ENCODE measurements at places on chromosomes 1 and 21.

DNA sequence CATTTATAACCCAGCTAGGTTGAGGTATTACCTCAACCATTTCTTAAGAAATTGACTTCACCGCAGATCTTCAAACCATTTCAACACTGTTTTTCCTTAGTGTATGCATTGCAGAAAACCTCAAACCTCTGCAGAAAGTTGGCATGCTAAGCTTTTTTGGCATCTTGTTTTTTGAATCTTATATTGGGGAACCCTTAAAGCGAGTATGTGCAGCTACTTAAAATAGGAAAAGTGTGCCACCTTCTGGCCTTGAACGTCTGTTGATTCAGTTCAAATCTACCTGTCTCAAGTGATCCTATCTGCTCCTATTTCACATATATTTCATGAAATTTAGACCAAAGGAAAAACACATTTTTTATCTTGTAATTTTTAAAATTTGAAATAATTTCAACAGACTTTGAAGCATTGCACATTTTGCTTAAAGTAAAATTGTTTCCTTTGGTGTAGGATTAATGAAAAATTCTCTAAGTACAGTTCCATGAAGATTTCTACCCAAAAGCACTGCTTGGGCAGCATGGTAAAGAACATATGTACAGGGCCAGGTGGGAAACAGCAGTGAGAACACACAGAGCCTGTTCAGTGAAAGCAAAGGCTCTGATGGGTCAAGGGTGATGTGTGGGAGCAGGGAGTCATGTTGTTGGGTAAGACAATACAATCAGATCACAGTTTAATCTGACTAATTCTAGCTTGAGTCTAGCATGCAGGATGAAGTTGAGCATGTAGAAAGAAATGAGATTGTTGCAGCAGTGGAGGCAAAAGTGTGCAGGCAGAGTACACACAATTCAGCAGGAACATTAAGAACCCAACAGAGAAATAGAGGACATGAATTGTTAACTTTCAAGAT is 17.2 kb downstream of the HENMT1 start:
- DNase-seq = peak; percentile 68

GRCh38 chr1:40877698-40878097 is 15.5 kb upstream of the CITED4 start:
- no peak for DNase-seq

DNA sequence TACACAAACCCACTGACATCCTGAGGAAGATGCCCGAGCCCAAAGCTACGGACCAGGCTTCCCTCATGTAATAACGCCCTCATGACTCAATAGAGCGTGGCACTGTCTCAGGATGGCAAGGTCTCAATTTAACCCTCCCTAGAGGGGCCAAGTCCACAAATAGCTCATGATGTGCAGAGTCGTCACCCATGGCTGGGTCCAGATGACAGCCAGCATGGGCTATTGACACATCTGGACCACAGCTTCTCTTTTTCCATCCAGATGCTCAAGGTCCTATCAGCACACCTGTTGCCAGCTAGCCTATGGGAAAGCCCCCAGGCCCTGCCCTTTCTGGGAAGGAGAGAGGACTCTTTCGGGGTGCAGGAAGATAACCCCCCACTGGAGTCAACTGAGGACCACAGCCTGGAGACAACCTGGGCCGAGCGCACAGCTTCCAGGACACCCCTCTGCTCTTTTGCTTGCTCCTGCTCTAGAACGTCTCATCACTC is 2.8 kb downstream of the LAPTM5 start:
- DNase-seq = peak; percentile 51

DNA sequence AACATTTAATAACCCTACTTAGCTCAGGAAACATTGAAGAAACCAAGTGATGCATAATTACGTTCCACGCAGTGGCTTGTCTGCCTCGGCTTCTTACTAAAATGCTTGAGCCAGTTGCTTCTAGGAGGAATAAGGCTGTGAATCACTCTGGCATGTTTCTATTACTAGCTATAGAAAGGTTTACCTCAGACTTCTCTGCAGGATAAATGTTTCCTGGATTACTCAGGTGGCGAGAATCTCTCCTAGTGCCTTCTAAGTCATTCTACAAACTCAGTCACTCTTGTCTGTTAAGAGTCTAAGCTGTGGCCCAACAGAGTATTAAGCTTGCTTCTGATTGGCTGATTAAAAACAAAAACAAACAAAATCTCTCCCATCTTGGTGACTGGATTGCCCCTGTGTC is 92.0 kb upstream of the RALGPS2 start:
- DNase-seq = no peak

GRCh38 chr1:172978595-172978994 is 72.1 kb downstream of the TNFSF18 start:
- no peak for DNase-seq

DNA sequence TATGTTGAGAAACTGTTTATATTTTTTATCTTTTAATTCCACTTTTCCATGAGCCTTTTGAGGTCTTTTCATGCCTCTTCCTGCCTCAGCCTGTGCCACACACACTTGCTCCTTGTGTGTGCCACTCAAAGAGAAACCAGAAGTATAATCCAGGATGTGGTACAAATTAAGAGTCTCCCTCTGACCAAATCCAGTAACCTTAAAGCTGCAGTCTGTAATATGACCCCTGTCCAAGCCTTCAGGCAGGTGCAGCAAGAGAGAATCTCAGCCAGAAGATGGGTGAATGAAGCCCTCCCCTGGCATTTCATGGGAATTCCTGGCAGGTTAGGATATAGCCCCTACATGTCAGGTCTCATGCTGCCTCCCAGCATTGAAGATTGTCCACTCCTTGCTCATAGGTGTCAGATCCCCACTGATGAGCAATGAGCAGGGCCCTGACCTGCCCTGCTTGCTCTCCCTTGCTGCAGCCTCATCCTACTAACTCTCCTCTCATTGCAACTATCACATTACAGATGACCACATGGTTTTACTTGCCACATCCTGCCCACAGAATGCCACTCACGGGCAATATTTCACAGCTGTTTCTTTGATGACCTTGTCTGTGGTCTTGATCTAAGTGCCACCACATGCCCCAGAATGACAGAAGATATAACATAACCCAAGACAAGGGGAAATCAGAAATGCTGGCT is 169.3 kb downstream of the SEC16B start:
- no peak for DNase-seq

GRCh38 chr1:109300650-109301151 is 6.1 kb downstream of the MYBPHL start:
- DNase-seq = no peak

GRCh38 chr21:45254460-45254930 is 33.2 kb downstream of the POFUT2 start:
- DNase-seq = no peak

DNA sequence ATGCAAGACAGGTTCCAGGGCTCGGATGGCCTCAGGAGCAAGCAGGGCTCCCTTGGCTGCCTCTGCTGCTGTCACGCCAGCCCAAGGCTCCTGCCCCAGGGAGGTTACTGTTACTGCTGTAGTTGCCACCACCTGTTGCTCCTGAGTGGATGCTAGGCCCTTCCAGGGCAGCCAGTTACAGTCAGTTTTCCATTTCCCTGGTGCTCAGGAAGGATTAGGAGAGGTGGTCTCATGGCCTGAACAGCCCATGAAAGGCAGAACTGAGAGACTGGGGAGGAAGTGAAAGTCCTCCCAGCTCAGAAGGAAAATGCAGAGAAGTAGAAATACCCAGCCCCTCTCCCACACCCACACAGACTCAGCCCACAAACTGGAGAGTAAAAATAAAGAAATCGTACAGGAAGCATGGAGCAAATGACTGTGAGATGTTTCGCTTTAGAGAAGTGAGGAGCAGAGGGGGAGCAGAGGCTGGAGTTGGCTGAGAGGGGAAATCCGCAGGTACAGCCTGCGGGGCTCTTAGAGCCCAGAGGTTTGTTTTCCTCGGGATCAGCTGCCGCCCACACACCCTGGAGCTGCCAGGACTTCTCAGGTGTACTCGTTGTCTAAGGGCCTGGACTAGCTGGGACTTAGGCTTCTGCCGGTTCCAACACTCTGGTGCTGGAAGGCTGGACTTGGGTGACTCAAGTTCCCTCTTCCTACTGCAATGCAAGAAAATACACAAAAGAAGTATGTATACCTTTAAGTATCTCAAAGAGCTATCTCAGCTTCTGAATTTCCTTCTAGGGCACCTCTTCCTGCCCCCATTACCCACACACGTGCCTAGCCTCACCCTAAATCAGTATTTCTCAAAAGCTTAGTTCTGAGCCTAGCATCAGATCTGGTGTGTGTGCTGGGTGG is 2.3 kb downstream of the IL6R start:
- peak; percentile 64 for DNase-seq

DNA sequence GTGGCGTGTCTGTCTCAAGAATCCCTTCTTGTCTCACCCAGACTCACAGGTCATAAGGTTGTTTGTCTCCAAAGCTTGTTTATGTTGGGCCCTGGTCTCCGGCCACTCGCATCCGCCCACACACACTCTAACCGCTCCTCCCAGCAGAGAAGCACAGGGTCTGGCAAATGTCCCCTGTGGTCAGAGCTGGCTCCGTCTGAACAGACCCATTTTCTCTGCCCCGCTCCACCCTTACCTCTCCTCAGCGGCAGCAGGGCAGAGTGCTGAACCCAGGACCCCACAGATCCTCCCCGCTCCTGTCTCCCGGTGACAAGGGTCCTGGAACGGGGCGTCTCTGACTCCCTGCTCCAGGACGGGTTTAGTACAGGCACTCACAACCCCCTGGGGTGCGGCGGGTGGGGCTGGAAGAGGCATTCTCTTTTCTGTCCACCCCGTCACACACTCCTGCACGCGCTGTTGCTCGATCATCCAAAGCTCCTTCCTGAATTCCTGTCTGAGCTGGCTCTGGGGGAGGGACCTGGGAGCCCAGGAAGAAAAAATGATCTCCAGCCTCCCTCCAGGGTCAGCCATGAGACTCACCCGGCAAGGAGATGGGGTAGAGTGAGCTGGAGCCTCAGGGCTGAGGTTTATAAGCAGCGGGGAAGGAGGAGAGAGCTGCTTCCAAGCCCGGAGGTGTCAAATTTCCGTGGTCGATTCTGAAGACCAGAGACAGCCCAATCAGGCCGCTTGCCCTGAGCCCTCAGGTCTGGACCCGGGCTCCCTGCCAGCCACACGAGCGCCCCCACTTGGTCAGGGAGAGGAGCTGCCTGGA is at the start of gene S100A13:
TSS of gene S100A13 (minus strand) at position 602 of the 811 bp plus-strand sequence. CDS start 1,033 bp downstream, outside the sequence.
- DNase-seq = no peak

DNA sequence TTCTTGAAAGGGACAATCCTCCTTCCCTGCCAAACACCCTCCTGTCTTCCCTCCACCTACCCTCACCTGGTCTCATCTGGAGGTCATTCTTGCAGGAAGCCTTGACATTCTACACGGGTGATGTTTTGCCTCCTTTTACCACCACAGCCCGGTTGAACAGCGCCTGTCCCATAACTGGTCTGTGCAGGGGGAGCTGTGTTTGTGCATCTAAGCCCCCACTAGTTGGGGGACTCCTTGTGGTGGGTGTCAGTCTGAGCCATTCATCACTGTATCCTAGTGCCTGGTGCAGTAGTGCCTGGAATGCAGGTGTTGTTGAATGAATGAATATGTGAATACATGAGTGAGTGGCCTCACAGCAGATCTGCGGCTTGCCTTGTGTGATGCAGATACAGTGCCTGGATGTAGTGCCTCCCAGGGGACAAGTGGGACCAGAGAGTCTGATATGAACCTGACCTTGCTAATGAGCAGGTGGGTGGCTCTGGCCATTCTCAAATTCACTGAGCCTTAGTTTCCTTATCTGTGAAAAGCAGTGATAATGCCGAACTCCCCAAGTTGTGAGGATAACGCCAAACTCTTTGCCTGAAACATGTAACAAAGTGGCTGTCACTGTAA is 79.8 kb downstream of the OMA1 start:
- no peak for DNase-seq

DNA sequence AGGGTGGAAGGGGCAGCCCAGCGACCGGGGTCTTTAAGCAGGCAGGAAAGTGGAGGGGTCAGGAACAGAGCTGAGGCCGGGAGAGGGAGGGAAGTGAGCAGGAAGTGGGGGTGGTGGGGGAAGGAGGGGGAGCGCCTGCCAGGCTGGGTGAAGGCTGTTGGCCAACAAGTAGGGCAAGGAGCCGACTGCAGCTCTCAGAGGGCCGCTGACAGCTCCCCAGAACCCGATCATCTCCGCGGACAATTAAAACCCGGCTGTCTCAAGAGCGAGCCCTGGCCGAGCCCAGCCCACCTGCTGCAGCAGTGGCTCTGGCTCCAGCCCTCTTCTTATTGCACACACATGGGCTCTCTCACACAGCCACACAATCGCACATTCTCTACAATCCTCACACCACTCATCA is 51.6 kb downstream of the GRIK3 start:
- DNase-seq = no peak

DNA sequence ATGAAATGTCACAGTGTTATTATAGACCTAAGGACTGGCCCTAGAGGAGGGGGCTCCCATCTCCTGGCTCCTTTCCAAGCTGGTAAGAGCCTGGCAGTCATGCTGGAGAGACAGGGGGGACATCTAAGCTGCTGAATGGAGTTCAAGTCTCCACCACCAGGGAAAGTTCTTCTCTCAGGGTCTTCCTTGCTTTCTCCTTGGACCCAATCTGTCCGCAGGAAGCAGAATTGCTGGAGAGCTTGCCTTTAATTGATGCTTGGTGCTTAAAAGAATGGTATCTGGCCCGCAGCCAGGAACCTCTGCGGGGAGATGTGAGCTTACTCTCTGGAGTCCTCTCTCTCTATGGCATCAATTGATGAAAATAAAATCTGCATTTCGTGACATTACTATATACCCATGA is 25.1 kb downstream of the IRF2BP2 start:
- no peak for DNase-seq

DNA sequence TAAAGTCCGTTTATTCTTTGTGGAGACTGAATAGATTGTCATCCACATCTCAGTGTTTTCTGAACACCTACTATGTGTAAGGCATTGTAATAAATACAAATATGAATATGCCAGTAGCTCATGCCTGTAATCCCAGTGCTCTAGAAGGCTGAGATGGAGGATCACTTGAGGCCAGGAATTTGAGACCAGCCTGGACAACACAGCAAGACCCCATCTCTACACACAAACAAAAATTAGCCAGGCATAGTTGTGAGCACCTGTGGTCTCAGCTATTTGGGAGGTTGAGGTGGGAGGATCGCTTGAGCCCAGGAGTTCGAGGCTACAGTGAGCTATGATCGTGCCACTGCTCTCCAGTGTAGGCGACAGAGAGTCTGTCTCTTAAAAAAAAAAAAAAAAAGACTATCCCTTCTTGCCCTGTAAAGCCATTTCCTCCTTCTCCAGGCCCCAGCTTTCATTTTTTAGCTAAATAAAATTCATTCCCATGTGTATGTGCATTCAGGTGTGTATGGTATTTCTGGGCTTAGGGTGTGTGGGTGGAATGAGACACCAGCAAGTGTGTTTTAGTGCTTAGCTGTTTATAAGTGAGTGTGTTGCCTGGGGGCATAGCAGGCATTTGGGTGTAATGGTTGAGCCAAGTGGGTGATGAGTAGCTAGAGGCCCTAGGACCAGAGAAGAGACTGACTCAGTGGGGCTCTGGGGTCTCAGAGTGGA is 7.8 kb downstream of the CELSR2 start:
- DNase-seq = no peak

- no peak for DNase-seq
These were observed 14.1 kb downstream of the VANGL1 start for GRCh38 chr1:115655916-115656315.

All from activated CD4-positive, alpha-beta T cell treated with anti-CD3 and anti-CD28 coated beads, Interleukin-2, Interleukin-4, amounts not matched to agents 100 ng/mL and 50 ng/mL, durations not matched to agents 16 hours and 8 hours (primary cell).